ENCODE measurements at places on chromosomes 11 and 22. TPM values are rescaled to one million over a fixed set of nuclear protein-coding genes. Genes with fewer than 3 reads are reported as not detected.

DNA sequence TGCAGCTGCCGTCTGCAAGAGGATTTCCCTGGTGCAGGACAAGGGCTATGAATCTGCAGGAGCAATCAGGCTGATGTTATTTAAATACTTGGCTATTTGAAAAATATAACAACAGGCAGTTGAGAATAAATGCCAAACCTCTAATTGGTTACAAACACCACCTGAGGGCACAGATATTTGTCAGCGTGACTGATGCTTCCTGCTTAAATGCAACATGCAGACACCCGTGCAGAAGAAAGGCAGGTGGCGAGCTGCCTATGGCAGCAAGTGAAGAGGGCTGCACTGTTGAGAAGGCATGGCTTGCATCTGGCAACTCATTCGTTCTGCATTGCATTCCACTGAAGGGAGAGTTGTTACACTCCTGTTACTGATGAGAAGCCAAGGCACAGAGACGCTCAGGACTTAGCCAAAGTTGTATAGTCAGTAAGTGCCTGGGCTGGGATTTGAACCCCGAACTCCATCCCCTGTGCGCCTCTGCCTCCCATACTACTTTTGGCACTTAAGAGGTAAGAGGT lies 350.6 kb downstream of the TENM4 start:
- DNase-seq, result no peak

DNA sequence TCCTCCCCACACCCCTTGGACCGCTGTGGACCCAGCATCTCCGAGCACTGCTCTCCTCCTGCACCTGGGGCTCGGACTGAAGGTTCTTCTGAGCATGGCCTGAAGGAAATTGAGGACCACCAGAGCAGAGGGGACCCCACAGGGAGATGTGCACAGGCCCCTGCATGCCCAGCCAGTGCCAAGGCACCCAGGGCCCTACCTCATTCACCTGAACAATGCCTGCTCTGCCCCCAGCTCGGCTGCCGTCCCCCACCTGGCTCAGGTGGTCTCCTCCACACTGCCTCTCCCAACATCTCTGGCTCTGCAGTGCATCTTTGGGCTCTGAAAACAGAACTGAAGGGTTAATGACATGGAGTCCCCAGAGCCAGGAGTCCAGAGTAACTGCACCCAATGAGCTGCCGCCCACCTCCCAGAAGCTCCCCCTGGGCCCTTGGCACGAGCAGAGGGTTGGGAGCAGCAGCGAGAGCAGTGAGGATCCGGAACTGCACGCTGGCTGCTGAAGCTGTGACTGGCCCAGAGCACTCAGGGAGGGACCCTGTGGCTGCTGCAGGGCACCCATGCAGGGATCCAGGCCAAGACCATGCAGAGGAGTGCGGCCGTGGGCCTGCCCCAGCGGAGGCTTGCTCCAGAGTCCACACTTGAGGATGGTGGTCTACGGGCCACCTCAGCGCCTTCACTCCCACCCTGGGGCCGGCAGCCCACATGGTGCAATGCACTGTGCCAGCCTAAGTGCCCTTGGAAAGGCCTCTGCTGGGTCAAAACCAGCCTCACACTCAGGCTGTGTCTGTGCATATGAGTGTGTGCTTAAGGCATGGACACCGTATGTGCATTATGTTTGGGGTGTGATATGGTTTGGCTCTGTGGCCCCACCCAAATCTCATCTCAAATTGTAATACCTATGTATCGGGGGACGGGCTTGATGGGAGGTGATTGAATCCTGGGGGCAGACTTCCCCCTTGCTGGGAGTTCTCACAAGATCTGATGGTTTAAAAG lies 686.1 kb downstream of the TBC1D22A start:
- DNase-seq, result no peak

DNA sequence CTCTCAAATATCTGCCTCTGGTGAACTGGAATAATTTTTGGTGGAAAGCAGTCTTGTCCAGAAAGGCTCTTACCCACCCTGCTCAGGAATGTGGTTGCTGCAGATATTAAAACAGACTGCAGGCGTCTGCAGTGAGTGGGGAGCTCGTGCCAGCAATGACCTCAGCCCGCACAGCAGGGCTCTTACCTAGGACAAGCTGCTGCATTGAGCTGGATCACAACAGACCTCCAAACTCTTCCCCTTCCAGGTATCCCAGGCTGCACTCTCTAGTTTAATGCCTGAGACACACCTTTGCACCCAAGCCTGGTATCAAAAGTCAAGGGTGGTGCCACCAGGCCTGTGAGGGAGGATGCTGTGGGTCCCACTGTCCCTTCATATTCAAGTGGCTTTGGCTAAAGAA lies 69.7 kb upstream of the CDON start:
- no peak for DNase-seq

GRCh38 chr22:24437091-24437490 lies 9.7 kb downstream of the ADORA2A start:
- no peak for DNase-seq

GRCh38 chr11:131690362-131690761 lies 319.9 kb downstream of the NTM start:
- DNase-seq, result no peak

DNA sequence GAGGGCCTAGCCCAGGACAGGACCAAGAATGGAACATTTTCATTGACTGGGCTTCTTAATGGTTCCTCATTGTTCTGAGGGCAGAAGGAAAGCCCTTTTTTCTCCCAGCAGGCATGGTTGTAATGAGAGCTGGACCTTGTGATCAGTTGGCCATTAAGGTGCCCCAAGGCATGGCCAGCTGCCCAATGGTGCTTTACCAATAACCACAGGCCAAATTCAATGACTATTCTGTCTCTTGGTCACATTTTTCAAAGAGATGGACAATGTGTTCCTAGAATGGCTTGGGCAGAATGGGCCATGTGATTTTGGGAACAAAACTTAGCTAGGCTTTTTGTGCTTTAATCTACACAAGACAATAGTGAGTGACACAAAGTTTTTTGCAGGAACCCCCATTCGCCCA lies 7.3 kb downstream of the NAV2 start:
- DNase-seq, result no peak

GRCh38 chr11:48043991-48044512 lies 63.7 kb downstream of the PTPRJ start:
- no peak for DNase-seq

GRCh38 chr11:115496892-115497291 lies 7.3 kb downstream of the CADM1 start:
- DNase-seq, result no peak

DNA sequence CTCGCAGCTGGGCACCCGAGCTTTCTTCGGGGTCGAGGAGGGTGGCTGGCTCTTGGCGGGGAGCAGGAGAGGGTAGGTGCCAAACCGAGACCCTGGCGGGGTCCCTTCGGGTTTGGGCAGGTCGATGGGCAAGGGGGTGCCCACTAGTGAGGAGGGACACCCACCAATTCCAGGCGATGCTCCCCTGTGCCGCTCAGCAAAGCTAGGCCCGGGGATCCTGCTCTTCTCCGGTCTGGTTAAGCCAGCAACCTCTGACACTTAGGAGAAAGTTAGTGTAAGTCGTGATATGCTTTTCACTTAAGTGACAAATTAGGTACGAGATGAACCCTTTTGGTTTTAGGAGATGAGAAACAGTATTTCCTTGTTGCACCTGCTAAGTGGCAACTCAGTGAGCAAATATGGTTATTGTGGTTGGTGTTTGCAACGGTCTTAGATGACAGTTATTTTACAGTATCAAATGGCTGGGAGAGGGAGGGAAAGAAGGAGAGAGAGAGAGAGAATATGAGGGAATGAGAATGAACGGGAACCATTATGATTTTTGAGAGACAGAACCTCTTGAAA lies 565 bp downstream of the NUCB2 start:
- no peak for DNase-seq

DNA sequence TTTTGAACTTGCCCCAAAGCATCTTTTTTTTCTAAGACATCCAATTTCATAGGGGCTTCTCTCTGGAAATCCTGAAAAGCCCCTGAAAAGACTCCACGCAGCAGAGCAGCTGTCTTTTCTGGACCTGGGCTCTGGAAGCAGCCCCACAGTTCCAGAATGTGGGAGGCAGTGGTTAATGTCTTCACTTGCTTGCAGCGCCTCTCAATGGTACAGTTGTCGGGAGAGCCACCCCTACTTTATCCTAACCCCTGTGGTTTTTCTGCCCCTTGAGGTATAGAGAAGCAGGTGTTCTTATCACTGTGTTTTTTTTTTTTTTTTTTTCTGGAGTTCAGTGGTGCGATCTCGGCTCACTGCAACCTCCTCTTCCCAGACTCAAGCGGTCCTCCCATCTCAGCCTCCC lies 83.4 kb upstream of the SORL1-AS1 start:
- DNase-seq, result no peak

GRCh38 chr11:132644520-132645239 lies 887.6 kb downstream of the OPCML start:
- no peak for DNase-seq

DNA sequence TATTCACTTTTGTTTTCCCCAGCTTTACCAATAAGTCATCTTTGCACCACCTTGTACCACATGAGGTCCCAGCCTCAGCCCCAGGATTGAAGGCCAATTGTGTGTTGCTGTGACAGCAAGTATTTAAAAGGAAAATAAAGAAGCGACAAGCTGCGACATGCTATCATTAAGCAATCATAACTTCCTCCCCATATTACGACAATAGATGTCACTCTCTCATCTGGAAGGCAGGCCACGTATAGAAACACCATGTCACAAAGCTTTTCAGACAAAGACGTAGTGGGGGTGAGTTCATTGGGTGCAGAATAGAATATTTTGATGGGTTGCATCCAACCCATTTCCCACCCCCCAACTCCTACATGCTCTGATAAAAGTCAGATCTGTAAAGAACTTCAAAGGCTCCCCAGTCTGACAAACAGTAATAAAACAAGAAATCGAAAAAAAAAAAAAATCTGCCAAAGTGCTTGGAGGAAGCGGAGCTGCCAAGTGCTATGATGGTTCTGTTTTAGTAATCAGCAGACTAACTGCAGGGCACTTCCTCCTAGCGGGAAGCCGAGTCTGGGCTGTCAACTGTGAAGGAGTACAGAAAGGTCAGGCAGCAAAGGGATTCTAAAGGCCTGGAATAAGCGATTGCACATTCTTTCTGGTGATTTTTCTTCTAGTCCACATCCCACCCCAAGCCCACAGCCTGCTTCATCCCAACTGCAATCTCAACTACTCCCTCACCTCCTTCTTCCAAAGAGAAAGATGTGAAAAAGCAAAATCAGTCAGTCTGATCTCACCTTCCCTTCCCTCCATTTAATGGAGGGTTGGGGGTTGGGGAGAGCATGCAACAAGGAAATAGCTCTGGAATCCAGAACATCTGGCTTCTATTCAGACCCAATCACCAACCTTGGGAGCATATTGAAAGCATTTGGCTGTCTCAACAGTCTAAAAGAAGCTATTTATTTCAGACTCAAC lies 131.4 kb upstream of the UBASH3B start:
- no peak for DNase-seq

GRCh38 chr11:34323601-34324000 lies 34.2 kb downstream of the ABTB2 start:
- no peak for DNase-seq

GRCh38 chr11:111299101-111300026 lies 1.0 kb downstream of the POU2AF3 start:
- DNase-seq, result no peak

DNA sequence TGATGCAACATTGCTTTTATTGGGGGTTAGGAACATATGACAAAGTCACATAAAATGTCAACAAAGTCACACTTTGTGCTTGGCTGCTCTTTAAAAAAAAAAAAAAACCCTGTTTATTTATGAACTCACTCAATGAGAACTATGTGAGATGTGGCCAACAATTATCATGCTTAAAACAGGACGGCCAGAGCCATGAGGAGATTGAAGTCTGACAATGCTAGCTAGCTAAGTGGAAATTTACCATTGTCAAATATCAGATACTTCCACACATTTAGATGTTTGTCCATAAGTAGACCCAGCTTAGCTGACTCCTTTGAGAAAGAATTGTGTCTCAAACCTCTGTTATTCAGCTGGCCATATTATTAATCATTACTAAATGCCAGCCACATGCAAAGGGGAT lies 26.9 kb downstream of the BLID start:
- no peak for DNase-seq

- no peak for DNase-seq
Measured at GRCh38 chr11:81484196-81484595, 1249.5 kb downstream of the FAM181B start.

GRCh38 chr22:41446057-41446501 lies 522 bp downstream of the TOB2 start:
- DNase-seq, result no peak

DNA sequence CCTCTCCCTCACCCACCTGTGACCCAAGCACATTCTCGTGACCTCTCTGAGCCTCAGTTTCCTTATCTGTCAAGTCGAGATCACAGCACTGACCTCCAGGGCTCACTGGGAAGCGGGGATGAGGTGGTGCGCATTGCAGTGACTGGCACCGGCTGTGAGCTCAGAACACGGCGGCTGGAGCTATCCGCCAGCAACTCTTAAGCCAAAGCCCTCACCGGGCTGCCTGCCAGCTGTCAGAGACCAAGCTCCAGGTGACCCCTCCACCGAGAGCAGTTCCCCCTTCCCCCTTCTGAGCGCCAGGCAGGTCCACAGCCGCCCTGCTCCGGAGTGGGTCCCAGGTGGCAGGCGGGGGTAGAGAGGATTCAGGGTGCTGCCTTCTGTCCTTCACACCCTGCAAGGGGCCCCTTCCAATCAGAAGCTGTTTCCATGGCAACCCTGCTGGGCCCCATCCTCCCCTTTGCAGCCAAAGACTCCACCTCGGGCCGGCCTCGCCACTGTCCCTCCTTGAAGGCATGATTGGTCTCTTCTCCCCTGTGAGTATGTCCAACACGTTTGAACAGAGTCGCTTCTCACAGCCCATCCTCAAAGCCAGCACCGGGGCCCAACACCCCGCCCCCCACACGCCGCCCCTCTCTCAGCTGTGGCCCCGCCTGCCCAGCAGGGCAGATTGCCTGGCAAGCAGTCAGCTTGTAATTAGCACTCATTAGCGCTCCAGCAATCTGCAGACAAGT lies 98.7 kb downstream of the WNT7B start:
- no peak for DNase-seq

ANGPTL5 gene
- not detected for total RNA-seq

CFAP300 gene
- total RNA-seq, result not detected

FANCF gene
- total RNA-seq, result 13.3 TPM

MB gene
- not detected for total RNA-seq

OR5A1 gene
- total RNA-seq, result not detected

MMP7 gene
- 0.11 TPM for total RNA-seq

TCN2 gene
- total RNA-seq, result 61.3 TPM

ROBO4 gene
- 220 TPM for total RNA-seq

OR56A4 gene
- not detected for total RNA-seq

All from pulmonary artery endothelial cell (primary cell).